ENCODE measurements at places on chromosomes 3 and 15. TPM values are rescaled to one million over a fixed set of nuclear protein-coding genes. Genes with fewer than 3 reads are reported as not detected.

The ZNF502 gene
- 6.6 TPM for total RNA-seq

The PYGO1 gene
- total RNA-seq: 5.9 TPM

The MDFIC2 gene
- not detected for total RNA-seq

The GOLGA8G gene
- not detected for total RNA-seq

The CYP11A1 gene
- total RNA-seq: 1.1 TPM

The FBXO40 gene
- total RNA-seq: not detected

The IL17RB gene
- total RNA-seq: 46.5 TPM

The ST3GAL6 gene
- 16.1 TPM for total RNA-seq

The ERC2 gene
- total RNA-seq: 7.3 TPM

The CD200 gene
- total RNA-seq: 17.0 TPM

The SLC9C1 gene
- 0.48 TPM for total RNA-seq

- no peak for DNase-seq
These were observed 1.0 kb downstream of the CGGBP1 start for GRCh38 chr3:88057630-88058305.

DNA sequence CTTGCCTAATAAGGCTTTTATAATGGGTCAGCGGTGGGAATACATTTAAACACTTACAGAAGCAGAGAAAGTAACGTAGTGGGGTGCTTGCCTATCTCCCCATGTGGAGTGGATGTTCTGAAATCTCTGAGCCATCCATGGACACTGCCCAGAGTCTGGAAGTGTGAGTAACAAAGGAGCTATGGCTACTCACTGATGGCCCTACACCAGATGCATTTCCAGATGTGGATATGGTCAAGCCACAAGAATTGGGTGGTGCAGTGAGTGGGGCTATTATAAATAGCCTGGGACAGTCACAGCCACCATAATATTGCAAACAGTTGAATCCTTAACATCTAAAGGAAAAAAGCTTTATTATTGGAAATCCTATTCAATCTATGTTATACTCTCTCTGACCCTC lies 96.6 kb downstream of the CGNL1 start:
- DNase-seq: no peak

- DNase-seq: no peak
These were observed 22.4 kb downstream of the FBXW12 start for GRCh38 chr3:48394391-48394790.

DNA sequence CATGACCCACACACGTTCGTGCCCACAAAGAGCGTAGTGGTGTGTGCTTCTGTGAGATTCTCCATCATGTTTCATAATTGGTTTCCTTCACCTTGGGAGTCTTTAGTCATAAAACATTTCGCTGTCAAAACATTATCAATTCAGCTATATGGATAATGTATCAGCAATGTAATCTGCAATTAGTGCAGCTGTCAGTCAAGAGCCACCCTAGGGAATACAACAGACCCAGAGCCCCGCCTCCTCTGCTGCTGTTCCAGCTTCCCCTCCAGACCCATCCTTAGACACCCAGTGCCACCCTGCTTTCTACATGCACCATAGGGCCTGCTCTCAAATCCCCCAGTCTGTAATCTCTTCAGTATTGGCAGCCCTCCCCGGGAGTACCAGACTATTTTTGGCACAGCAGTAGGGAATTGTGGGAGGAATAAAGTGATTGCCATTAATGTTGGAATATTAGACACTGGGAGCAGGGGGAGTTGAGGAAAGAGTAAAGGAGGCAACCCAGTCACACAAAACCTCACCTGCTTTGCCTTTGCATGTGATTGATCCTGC lies 31.5 kb upstream of the C3orf80 start:
- no peak for DNase-seq

- no peak for DNase-seq
These were observed 8.5 kb downstream of the EOMES start for GRCh38 chr3:27713435-27714145.

DNA sequence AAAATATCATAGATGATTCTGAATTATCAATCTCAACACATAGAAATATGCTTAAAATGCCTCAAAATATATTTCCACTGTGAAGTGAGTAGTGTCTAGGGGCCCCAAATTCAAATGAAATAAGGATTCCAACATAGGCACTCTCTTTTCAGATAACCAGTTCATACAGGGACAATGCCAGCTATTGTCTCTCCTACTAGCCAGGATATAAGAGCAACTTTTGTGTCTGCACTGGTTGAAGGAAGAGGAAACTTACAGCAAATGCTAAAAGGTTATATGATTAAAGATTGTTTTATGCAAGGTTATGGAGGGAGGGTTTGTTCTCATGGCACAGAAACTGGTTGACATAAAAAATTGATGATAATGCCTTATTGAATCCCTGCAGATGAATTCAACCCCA lies 579.4 kb upstream of the ALCAM start:
- no peak for DNase-seq

DNA sequence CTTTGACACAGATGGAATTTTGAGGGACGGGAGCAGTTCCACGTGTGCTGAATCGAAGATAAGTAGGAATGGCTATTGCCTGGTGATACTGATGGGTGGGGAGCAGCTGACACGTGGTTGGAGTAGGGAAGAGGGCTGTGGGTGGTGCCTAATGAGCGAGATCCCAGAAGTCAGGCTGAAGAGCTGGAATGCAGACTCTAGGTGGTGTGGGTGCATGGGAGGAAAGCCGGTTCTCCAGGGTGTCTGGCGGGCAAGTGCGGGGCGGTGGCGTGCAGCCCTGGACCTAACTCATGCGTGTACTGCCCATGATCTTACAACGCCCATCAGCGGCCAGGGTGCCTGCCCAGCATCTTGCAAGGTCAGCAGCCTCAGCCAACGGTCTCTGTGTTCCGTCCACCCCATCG lies 63.1 kb downstream of the ARNT2 start:
- DNase-seq: no peak

DNA sequence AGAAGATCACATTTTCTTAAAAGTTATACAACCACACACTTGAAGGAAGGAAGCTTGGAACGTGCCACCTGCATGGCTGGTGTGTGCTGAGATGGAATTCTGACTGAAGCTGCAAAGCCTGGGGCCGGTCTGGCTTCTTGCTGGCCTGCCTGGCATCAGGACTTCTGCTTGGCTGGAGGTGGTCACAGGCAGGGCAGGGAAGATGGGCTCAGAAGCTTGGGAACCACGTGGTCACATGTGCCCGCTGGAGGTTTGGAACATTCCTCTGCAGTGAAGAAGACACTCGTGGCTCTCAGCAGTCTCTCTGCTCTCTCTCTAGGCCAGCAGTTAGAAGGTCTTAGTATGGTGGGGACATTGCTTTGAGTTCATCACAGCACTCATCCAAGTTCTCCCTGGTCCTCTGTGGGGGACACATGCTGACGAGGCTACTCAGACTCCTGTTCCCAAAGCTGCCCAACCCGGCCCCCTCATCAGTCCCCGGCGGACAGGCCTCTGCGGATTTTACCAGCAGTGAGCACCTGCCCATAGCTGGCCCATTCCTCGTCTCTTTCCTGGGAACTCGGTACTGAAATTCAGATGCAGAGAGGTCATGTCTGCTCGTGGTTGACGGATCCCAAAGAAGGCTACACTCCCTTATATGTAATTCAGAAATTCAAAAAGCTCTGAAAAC lies 229.0 kb downstream of the ADAMTS17 start:
- no peak for DNase-seq

- DNase-seq: no peak
These were observed 18.8 kb downstream of the AMOTL2 start for GRCh38 chr3:134355416-134355815.

GRCh38 chr15:89462198-89462912 lies 34.0 kb downstream of the RHCG start:
- no peak for DNase-seq

GRCh38 chr15:92384381-92384780 lies 9.3 kb upstream of the ST8SIA2 start:
- DNase-seq: no peak

- DNase-seq: no peak
These were observed 15.7 kb downstream of the RFT1 start for GRCh38 chr3:53114412-53115074.

DNA sequence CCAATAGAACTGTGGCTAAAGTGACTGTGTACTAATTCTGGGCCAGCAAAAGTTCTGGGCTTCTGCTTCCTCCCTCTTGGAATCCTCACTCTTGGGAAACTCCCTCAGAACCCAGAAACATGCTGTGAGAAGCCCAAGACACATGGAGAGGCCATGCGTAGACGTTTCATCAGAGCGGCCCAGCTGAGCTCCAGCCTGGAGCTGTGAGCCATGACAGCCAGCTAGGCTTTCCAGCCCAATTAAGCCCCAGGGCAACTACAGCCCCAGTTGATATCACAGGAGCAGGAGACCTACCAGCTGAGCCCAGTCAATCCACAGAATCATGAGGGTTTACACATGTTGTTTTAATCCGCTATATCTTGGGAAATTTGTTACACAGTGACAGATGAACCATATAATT lies 43.6 kb upstream of the CNOT10 start:
- no peak for DNase-seq

GRCh38 chr15:34154725-34155204 lies 52.9 kb downstream of the PGBD4 start:
- DNase-seq: no peak

- no peak for DNase-seq
These were observed 170.9 kb downstream of the ABHD5 start for GRCh38 chr3:43861635-43862034.

DNA sequence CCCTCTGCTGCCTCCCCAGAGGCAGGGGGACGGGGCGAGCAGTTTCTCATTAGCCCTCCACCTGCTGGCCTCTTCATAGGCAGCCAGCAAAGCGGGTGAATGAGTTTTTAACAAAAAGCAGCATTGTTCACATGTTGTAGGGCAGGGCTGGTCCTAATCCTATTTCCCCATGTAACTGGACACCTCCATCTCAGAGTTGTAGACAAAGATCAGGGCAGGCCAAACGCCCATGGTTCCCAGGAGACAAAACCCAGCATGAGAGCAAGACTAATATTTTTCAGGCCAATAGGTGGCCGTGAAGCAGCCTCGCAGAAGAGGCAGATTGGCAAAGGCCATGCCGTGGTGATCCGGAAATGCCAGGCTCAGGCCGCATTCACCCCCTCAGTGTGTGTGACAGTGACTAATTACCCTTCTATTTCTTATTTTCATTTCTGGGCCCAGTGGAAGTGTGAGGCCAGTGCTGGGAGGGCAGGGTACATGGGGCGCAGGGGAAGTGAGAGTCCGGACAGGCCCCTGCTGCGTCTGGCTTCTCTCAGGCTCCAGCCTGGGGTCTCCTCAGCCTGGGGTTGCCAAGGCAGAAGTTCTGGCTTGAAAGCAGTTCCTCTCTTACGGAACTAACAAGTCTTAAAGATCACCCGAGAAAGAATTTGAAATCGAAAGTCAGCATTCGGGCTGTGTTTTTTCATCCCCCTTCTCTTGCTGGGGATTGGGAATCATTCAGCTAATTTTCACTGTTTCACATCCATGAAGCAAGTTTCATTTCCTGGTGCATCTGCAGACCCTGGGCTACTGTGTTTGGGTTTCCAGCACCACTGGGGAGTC lies 64.8 kb downstream of the BOC start:
- no peak for DNase-seq

- peak; percentile 47 for DNase-seq
These were observed 23.5 kb upstream of the LRTM1 start for GRCh38 chr3:54951405-54951804.

- no peak for DNase-seq
These were observed 250.6 kb downstream of the MBNL1 start for GRCh38 chr3:152519376-152519775.

- DNase-seq: peak; percentile 76
These were observed at the start of gene EHHADH for GRCh38 chr3:185253645-185254410. Gene EHHADH, minus strand, starts transcription at chr3:185254049. Its CDS starts 27 bp downstream, at chr3:185254022.

DNA sequence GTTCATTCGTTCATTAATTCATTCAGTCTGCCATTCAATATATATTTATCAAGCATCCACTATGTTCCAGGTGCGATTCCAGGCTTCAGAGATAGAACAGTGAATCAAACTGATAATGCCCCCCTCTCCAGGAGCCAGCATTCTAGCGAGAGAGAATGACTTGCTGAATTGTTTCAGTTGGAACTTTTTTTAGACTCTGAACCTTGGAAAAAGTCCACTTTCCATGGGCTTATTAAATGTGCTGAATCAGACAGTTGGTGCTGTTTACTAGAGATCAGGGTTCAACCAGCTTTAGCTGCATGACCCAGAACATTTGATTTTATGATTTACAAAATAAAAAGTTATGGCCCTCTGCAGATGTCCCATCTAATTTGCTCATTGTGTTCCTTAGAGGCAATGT lies 213.2 kb downstream of the THSD4 start:
- DNase-seq: no peak

- no peak for DNase-seq
These were observed 392.7 kb upstream of the TBL1XR1 start for GRCh38 chr3:177589911-177590381.

DNA sequence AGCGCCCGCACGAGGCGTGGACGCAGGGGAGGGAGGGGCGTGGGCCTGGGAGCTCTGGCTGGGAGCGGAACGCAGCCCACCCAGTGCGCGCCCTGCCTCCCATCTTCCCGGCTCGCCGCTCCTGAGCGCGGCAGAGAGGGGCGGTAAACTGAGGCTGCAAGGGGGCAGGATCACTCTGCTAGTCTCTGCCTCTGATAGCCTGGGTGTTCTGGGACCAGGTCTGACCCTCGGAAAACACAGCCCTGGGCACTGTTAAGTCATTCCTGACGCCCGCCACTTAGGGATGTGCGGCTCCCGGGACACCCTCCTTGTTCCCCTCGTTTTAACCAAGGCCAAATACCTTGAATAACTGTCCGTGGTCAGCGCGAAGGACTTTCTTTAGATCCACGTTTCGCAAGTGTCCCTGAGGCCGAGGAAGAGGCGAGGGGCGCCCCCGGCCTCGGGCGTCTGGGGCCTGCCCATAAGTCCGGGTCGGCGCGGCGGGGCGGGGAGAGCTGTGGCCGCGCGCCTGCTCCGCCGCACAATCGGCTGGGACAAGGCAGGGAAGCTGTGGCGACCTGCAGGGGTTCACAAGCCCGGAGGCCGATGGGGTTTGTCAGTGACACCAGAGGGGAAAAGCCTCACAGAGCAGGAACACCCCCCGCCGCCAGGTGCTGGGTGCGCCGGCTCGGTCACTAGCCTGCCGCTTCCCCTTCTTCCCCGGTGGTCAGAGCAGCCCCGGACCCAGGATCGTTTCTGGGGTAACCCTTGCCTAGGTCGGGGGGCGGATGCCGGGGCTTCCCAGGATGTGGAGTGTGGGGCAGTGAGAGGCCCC lies 1.5 kb downstream of the ITPKA start:
- no peak for DNase-seq

GRCh38 chr15:99143655-99144610 lies 39.1 kb downstream of the SYNM start:
- DNase-seq: no peak

DNA sequence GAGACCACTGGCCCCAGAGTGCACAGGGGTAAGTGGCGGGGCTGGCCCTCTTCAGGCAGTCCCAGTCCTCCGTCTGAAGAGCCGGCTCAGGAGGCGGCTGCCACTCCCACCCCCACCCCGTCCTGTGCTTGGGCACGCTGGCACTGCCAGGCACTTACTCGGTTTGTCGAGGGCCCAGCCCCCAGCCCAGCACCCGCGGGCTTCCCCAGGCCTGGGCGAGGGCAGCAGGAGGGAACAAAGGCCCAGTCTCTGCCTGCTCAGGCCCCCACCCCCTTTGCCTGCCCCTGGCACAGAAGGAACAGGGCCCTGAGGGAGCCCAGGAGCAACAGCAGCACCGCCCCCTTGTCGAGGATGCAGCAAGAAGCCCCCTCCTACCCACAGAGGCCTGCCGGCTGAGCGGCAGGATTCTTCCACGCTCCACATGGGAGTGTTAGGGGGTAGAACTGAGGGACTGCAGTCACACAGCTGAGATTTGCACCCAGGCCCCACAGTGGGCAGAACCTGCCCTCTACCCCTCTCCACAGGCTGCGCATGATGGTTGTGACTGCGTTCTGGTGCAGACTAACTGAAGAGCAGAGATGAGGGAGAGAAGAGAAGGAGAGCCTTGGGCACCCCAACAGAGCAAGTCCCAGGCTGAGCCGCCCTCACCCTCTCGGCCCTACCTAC lies 8.9 kb downstream of the DUSP7 start:
- DNase-seq: no peak
